ENCODE measurements at places on chromosomes 4 and X.

GRCh38 chr4:145501051-145501660 is 19.5 kb downstream of the SMAD1 start:
- DNase-seq: no peak

DNA sequence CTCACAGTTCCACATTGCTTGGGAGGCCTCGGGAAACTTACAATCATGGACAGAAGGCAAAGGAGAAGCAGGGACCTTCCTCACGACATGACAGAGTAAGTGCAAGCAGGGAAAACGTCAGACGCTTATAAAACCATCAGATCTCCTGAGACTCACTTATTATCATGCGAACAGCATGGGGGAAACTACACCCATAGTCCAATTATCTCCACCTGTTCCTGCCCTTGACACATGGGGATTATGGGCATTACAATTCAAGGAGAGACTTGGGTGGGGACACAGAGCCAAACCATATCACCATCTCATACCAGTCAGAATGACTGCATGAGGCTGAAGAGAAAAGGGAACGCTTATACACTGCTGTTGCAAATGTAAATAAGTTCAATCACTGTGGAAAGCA is 1066.9 kb upstream of the PCDH7 start:
- DNase-seq: no peak

GRCh38 chrX:150092549-150092948 is 154.3 kb upstream of the EOLA2 start:
- no peak for DNase-seq

DNA sequence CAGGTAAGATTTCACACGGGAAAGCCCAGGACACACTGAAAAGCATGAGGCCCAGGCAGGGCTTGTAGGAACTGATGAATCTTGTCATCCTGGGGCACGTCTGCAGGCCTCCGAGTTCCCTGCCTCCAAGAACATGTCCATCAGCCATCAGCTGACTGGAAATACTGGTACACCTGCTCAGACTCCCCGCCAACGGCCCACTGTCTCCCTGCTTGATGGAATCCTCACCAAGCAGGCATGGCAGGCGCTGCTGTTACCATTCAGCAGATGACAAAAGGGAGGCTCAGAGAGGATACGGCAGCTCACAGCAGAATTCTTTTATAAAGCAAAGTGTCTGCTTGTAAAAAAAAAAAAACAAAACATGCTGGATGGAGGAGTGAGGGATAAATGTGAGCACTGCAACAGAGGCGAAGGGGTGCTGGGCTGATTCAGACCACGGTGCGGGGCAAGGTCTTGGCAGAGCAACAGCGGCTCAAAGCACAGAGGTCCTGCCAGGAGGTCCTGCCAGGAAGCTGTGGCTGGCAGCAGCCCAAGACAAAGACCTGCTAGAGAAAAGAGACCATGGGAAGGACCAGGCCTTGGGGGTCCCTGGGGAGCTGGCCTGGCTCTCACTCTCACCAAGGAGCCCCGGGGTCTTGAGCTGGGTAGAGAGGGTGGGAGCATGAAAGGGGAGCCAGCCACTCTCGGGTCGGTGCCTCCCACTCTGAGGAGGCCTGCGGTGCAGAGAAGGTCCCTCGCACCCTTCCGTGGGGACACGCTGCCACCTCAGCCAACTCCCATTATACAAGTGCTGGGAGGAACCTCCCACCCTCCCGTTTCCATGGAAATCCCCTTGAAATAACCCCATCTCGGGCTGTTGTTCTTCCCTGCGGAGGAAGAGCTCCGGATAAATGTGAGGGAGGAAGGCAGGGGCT is 25.6 kb downstream of the PPP2R2C start:
- no peak for DNase-seq

- DNase-seq: no peak
Measured at GRCh38 chrX:52271206-52271605, 86.5 kb downstream of the MAGED4 start.

All from HEK293T (cell line).